ENCODE measurements at places on chromosomes 13 and 19. TPM values are rescaled to one million over a fixed set of nuclear protein-coding genes. Genes with fewer than 3 reads are reported as not detected.

- peaks cover 7% of the 10 kb centered on the region for H3K27me3 ChIP-seq
- no peaks in the 10 kb centered on the region for H3K4me1 ChIP-seq
- DNase-seq = no peak
- no peak overlapping the region for H3K27ac ChIP-seq
- H3K36me3 ChIP-seq = no peaks in the 10 kb centered on the region
Measured at GRCh38 chr13:99617474-99618255, 116.4 kb downstream of the TM9SF2 start.

DNA sequence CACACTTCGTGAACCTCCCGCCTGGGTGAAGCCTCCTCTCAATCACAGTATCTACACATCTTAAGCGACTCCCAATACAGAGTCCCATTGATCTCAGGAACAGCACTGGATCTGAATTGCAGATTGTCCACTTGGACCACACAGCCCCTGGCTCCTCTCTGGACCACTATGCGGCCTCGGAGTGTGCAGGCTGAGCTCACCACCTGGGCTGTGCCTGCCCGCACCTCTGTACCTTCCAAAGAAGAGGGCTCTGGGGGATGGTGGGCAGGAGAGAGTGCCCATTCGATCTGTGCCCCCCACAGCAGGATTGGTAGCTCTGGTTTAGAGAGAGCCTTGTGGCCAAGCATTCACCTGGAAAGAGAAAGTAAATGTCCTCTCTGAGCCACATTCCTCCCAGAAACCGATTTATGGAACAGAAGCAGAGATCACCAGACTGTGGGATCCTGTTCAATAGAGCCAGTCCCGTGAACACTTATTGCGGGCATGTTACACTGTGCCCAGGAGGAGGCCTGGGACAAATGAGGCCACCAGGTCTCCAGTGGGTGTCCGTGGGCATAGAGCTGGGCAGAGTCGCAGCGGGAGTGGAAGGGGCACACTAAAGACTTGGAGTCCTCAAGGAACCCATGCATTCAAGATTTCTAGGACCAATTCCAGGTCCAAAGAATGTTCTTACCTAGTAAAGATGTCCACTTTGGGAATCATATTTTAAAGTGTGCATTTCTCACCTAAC, 141.6 kb upstream of the SOX1 start:
- no peaks in the 10 kb centered on the region for H3K4me1 ChIP-seq
- H3K27me3 ChIP-seq = peaks cover 3% of the 10 kb centered on the region
- H3K27ac ChIP-seq = no peak overlapping the region
- DNase-seq = no peak
- H3K4me3 ChIP-seq = no peak overlapping the region

- no peaks in the 10 kb centered on the region for H3K27me3 ChIP-seq
- DNase-seq = peak; percentile 50
- peak overlapping the region; percentile 89 for H3K27ac ChIP-seq
- peaks cover 9% of the 10 kb centered on the region for H3K36me3 ChIP-seq
Measured at GRCh38 chr13:40485611-40486517, 180.6 kb downstream of the FOXO1 start.

DNA sequence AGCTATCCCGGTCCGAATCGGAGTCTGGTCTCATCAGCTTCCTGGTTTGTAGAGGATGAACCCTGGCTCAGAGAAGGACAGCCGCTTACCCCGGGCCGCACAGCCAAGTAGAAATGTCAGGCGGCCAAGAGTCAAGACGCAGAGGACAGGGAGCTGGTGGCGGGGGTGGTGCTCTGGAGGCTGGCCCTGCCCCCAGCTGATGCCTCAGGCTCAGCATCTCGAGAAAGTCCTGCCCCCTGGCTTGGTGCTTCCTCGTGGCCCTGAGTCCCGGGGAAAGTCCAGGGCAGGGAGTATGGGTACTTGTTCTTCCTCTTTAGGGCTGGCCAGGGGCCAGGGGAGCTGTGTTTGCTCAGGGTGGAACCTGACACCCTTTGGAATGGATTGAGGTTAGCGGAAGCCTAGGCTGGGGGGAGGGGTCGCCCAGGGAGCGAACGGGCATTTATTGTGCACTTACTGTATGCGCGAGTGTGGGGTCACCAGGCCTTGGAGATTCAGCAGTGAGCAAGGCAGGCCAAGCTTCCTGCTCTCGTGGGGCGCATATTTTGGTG, 2.2 kb downstream of the TJP3 start:
- H3K27ac ChIP-seq = no peak overlapping the region
- no peak overlapping the region for H3K4me3 ChIP-seq
- DNase-seq = no peak
- no peaks in the 10 kb centered on the region for H3K36me3 ChIP-seq

- H3K4me3 ChIP-seq = no peak overlapping the region
- DNase-seq = no peak
- no peaks in the 10 kb centered on the region for H3K4me1 ChIP-seq
- H3K36me3 ChIP-seq = no peaks in the 10 kb centered on the region
- H3K27ac ChIP-seq = no peak overlapping the region
- H3K27me3 ChIP-seq = peaks cover 5% of the 10 kb centered on the region
Measured at GRCh38 chr13:113560645-113561416, 23.7 kb upstream of the TFDP1 start.

GRCh38 chr13:40146611-40147117, 491.2 kb downstream of the COG6 start:
- H3K27me3 ChIP-seq = no peaks in the 10 kb centered on the region
- peaks cover 58% of the 10 kb centered on the region for H3K4me1 ChIP-seq
- peak; percentile 23 for DNase-seq
- H3K4me3 ChIP-seq = peak overlapping the region; percentile 7
- H3K27ac ChIP-seq = peak overlapping the region; percentile 69

DNA sequence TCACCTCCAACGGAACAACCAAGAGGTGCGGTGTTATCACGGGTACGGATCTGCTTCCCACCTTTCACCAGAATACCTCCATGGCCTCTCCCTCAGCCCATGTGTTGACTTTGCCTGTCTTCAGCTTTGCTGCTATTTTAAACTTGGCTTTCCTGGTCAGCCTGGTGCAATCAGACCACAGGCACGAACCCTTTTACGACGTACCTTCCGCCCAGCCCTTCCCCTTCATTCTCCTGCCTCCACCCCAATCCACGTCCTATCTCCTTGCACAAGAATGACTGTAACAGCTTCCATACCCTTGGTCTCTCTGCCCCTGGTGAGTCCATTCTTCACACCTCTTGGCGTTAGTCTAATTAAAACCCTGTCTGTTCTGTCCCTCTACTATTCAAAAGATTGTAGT, 431.7 kb downstream of the EFNB2 start:
- H3K27me3 ChIP-seq = no peaks in the 10 kb centered on the region
- H3K27ac ChIP-seq = no peak overlapping the region
- DNase-seq = no peak
- H3K4me1 ChIP-seq = no peaks in the 10 kb centered on the region

GRCh38 chr13:40622761-40623160, 43.7 kb downstream of the FOXO1 start:
- H3K36me3 ChIP-seq = peaks cover 29% of the 10 kb centered on the region
- DNase-seq = no peak
- no peaks in the 10 kb centered on the region for H3K27me3 ChIP-seq
- H3K27ac ChIP-seq = no peak overlapping the region

DNA sequence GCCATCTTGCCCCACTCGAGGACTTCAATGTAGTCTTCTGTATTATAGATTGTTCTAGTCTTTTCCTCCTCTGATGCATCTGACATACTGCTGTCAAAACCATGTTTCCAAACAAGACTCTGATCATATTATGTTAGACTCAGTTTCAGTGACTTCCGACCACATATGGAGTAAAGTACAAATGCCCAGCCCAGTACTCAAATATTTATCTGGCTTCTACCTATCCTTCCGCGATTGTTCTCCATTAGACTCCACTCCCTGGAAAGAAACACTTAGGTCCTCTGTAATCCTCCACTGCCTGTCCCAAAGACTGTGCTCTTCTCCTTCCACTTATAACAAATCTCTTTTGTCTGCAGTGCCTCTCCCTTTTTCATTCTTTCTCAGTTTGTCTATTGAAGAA, 439.5 kb downstream of the EFNB2 start:
- no peaks in the 10 kb centered on the region for H3K4me1 ChIP-seq
- no peak overlapping the region for H3K27ac ChIP-seq
- no peaks in the 10 kb centered on the region for H3K36me3 ChIP-seq
- no peak for DNase-seq
- peaks cover 3% of the 10 kb centered on the region for H3K27me3 ChIP-seq

DNA sequence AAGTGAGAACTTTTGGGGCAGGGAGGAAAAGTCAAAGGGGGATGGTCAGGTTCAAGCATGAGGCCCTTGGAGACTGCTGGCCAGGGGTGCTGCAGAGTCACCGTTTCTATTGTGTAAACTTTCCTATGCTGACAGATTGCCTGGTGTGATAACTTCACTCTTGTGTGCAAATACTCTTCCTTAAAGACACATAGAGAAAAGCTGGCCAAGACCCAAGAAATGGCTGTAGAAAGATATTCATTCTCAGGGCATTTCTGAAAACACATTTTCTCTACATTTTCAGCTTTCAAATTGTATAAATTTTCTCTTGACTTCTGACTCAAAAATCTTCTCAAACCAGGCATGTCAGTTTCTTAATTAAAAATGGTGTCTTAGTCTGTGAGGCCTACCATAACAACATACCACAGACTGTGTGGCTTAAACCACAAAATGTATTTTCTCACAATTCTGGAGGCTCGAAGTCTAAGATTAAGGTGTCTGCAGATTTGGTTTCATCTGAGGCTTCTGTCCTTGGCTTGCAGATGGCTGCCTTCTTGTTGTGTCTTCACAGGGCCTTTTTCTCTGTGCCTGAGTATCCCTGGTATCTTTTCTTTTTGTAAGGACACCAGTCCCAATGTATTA, 304.5 kb downstream of the KCNRG start:
- H3K36me3 ChIP-seq = peaks cover 2% of the 10 kb centered on the region
- H3K4me1 ChIP-seq = peaks cover 22% of the 10 kb centered on the region
- H3K27ac ChIP-seq = no peak overlapping the region
- no peak overlapping the region for H3K4me3 ChIP-seq
- H3K27me3 ChIP-seq = peaks cover 9% of the 10 kb centered on the region
- no peak for DNase-seq

DNA sequence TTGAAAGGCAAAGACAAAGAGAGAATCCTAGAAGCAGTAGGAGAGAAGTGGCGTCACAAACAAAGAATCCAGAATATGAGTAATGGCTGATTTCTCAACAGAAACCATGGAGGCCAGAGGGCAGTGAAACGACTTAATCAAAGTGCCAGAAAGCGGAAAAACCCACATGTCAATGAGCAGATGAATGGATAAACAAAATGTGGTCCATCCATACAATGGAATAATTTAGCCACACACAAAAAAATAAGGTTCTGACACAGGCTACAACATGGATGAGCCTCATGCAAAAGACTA, 52.2 kb upstream of the RANBP3 start:
- no peak for DNase-seq
- no peak overlapping the region for H3K27ac ChIP-seq
- no peaks in the 10 kb centered on the region for H3K27me3 ChIP-seq
- no peaks in the 10 kb centered on the region for H3K4me1 ChIP-seq
- H3K4me3 ChIP-seq = no peak overlapping the region

DNA sequence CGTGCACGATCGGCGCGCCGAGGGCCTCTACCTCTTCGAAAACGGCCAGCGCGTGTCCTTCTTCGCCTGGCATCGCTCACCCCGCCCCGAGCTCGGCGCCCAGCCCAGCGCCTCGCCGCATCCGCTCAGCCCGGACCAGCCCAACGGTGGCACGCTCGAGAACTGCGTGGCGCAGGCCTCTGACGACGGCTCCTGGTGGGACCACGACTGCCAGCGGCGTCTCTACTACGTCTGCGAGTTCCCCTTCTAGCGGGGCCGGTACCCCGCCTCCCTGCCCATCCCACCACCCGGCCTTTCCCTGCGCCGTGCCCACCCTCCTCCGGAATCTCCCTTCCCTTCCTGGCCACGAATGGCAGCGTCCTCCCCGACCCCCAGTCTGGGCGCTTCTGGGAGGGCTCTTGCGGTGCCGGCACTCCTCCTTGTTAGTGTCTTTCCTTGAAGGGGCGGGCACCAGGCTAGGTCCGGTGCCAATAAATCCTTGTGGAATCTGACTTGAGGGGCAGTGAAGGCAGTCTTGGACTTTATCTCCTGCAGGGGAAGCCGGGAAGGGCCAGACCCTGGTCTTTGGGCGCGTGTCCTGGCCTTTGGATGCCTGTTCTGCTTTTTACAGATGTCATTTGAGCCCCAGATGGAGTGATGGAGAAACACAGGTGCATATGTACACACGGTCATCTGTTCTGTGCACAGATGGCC, 2.2 kb downstream of the CLEC11A start:
- no peaks in the 10 kb centered on the region for H3K4me1 ChIP-seq
- peaks cover 33% of the 10 kb centered on the region for H3K27me3 ChIP-seq
- H3K36me3 ChIP-seq = no peaks in the 10 kb centered on the region
- DNase-seq = no peak
- peak overlapping the region; percentile 85 for H3K4me3 ChIP-seq

DNA sequence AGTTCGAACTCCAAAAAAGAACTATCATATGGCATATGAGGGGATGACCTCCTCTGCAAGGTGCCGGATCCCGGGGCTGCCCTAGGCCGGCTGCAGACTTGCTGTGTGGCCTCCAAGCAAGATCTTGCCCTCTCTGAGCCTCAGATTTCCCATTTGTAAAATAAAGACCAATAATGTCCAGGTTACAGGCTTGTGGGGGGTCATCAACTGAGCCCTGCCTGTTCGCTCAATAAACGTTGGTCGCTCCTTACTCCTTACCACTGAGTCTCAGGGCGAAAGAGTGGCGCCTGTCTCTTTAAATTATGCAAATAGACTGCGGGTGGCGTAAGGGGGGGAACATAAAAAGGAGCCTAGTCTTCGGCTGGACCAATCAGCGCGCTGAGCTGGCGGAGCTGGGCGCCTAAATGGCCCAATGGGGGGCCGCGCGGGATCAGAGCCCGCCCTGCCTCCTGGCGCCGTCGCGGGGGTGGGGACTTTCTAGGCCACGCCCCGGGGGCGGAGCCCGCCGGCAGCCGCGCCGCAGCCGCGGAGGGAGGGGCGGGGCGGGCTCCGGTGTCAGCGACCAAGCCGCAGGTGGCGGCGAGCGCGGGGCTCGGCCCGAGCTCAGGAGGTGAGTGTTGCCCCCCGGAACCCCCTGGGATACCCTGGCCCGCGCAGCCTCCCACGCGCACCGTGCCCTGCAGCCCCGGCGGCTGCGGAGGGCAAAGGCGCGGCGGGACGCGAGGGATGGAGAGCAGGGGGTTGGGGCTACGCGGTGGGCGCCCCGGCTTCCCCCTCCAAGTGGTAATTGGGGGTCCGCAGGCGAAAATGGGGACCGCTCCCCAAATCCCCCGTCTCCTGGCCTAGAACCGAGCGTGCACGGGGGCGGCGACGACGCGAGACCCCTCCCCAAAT, 3.8 kb upstream of the FCHO1 start:
- H3K4me3 ChIP-seq = peak overlapping the region; percentile 97
- H3K27me3 ChIP-seq = no peaks in the 10 kb centered on the region

DNA sequence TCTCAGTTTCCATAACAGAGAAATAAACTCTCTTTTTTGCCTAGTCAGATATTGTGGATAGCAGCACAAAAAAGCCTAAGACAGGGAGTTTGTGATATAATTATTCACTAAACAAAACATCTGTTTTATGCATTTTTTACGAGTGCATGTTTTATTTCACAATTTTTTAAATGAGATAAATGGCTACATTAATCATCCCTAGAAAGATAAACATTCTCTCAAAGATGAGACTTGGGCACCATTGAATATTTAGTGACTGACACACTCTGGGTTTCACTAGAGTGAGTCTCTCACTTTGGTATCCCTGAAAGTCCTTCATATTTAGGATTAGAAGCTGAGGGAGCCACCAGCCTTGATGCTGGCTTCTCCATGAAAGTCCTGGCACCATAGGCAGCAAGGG, 74.3 kb upstream of the LRCH1 start:
- H3K4me3 ChIP-seq = no peak overlapping the region
- no peak for DNase-seq
- H3K27me3 ChIP-seq = peaks cover 2% of the 10 kb centered on the region
- no peaks in the 10 kb centered on the region for H3K36me3 ChIP-seq

PSG6 gene
- total RNA-seq = not detected

Measured in activated T-helper 1 cell treated with anti-CD3 and anti-CD28 coated beads, Interleukin-12 subunit alpha, Interleukin-12 subunit beta, Interleukin-2, Interleukin-4 antibody, amounts not matched to agents 30 ng/mL and 10 ng/mL and 1 ng/mL, durations not matched to agents 14 hours and 24 hours and 36 hours (primary cell).